ENCODE measurements at places on chromosomes 16 and 17. TPM values are rescaled to one million over a fixed set of nuclear protein-coding genes. Genes with fewer than 3 reads are reported as not detected.

The ZNF469 gene
- total RNA-seq, result 11.1 TPM

The AMZ2 gene
- total RNA-seq, result 112 TPM

The PRSS27 gene
- 1.8 TPM for total RNA-seq

The TGFB1I1 gene
- total RNA-seq, result 47.7 TPM

The PDE6G gene
- 1.5 TPM for total RNA-seq

The GALR2 gene
- 1.6 TPM for total RNA-seq

The ZACN gene
- 0.07 TPM for total RNA-seq
